ENCODE measurements at places on chromosomes 5 and 9. TPM values are rescaled to one million over a fixed set of nuclear protein-coding genes. Genes with fewer than 3 reads are reported as not detected.

Gene TGFBR1
- 42.2 TPM for total RNA-seq

Gene PCDHGA2
- total RNA-seq = 0.42 TPM

Gene TSSK1B
- 0.14 TPM for total RNA-seq

Gene TMEM174
- not detected for total RNA-seq

Gene MEIKIN
- total RNA-seq = not detected

All from airway epithelial cell (primary cell).